Kidney glomerular epithelial cell (primary cell): ENCODE measurements at places on chromosomes 12 and 14.

- no peak for DNase-seq
These were observed 49.2 kb upstream of the SLC38A1 start for GRCh38 chr12:46318037-46318436.

- DNase-seq: no peak
These were observed 465.1 kb downstream of the APAF1 start for GRCh38 chr12:99110212-99110611.

GRCh38 chr12:92085736-92086040 lies 60.0 kb downstream of the BTG1 start:
- no peak for DNase-seq

GRCh38 chr14:75821831-75822521 lies 159.8 kb downstream of the TGFB3 start:
- peak; percentile 60 for DNase-seq

- DNase-seq: no peak
These were observed 41.2 kb downstream of the TMEM132D start for GRCh38 chr12:129862561-129863175.

- no peak for DNase-seq
These were observed 2.6 kb downstream of the SOAT2 start for GRCh38 chr12:53105712-53106439.

GRCh38 chr12:115638733-115639647 lies 638.5 kb downstream of the MED13L start:
- no peak for DNase-seq

GRCh38 chr14:33150666-33151428 lies 212.2 kb downstream of the NPAS3 start:
- no peak for DNase-seq

GRCh38 chr14:74500417-74501134 lies 7.0 kb downstream of the ISCA2 start:
- no peak for DNase-seq

DNA sequence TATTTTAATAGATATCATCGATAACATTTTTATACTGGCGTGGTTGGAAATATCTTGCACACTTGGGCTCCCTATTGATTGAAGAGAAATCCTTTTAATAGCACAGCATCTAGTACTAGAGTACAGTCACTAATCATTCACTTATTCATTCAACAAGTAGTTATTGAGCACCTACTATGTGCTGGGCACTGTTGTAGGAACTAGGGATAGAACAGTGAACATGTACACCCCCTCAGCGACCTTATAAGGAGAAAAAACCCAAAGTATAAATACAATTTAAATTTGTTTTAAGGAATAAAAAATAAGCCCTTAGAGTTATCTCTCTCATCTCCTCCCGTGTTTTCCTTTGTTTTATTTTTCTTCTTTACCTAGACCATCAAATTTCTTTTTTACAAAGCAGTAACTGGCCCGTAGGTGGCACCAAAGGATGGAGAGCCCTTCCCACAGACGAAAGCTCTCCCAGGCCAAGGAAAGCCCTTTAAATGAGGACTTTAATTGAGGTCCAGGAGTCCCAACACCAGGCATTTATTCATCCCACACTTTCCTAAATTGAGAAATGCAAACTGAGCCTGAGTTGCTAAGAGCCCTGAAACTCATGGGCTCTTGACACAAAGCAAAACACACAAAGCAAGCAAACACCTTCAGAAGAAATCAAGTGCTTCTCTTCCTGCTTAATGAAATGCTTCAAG lies 29.0 kb downstream of the PEBP1 start:
- no peak for DNase-seq

- no peak for DNase-seq
These were observed 59.0 kb upstream of the HIF1A start for GRCh38 chr14:61636291-61636690.

GRCh38 chr14:102516531-102517391 lies 7.2 kb upstream of the ANKRD9 start:
- DNase-seq: no peak

GRCh38 chr12:82438356-82438755 lies 80.0 kb downstream of the METTL25 start:
- DNase-seq: no peak

GRCh38 chr14:67319142-67319541 lies 40.5 kb downstream of the ATP6V1D start:
- no peak for DNase-seq

DNA sequence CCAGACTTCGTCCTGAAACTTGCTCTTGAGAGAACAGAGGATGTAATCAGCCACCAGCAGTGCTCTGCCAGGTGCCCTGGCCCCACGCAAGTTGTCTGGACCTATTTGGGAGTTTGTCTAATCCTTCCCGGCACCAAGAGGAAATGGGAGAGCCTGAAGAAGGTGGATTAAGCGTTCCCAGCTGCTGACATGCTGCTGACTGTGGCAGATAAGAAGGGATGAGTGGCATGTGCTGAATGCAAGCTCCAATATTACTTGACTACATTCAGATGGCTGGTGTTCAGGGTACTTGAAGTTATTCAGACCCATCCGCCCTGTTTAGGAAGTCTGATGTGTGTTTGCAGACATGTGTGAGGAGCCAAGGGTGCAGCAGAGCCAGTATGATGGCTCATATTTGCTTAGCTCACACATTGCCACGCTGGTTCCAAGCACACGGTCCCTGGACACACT lies 440.6 kb upstream of the CCDC196 start:
- DNase-seq: no peak

DNA sequence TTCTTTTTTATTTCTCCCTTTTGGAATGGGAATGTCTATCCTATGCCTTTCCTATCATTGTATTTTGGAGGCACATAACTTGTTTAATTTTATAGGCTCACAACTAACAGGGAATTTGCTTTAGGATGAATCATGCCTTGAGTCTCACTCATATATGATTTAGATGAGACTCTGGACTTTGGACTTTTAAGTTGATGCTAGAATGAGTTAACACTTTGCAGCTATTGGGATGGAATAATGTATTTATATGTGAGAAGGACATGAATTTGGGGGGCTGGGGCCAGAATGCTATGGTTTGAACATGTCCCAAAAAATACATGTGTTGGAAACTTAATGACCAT lies 365.3 kb downstream of the ZFP36L1 start:
- no peak for DNase-seq

- no peak for DNase-seq
These were observed 13.9 kb downstream of the MFAP5 start for GRCh38 chr12:8648576-8649205.

DNA sequence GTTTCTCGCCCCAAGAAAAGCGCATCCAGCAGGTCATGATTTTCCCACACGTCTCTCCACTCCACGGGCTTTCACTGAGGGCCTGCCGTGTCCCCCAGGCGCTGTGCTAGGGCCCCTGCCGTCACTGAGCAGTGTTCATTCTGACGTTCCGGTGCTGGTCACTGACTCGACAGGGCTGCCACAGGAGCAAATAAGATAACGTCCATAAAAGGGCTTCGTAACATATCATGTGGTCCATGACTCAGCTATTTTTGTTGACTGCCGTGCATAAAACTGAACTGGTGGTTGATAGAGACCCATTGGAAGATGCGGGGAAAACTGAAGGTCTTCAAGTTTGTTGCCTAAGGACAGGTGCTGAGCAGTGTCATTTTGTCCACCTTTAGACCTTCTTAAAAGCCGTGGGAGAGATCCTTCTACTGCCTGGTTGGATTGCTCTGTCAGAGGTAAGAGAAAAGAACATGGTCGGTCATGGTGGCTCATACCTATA lies 46.3 kb downstream of the ADGRD1 start:
- DNase-seq: no peak

- DNase-seq: no peak
These were observed 24.1 kb upstream of the PELI2 start for GRCh38 chr14:56094076-56094475.

GRCh38 chr12:46332260-46332659 lies 40.3 kb downstream of the SLC38A2 start:
- no peak for DNase-seq

- no peak for DNase-seq
These were observed 11.9 kb downstream of the NRDE2 start for GRCh38 chr14:90319634-90320541.

DNA sequence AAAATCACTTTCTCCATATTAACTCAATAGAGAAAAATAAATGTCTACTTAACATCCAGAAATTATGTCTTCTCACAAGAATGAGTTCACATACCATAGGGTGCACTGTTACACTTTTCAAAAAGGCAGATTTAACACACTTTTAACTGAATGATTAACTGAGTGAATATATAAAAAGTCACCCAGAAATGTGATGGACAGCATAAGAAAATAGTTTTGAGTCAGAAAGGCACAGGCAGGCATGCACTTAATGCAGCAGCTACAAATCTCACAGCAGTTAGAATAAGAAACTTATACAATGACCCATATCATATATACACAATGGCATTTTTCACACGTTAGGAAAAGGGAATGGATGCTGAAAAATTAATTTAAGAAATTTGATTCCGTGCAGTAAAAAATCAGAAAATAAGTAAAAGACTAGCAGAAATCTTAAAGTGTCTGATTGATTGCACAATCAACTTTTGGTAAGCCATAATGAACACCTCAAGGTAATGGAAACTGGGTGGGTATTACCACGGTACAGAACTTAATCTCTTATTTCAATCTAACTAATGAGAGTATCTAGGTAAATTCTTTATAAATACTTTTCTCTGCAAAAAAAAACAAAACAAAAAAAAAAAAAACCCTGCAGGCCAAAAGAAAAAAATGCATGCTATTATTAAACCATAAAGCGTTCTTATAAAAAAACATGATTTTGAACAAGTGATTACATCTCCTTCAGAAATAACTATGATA lies 3.5 kb downstream of the MED13L start:
- no peak for DNase-seq

DNA sequence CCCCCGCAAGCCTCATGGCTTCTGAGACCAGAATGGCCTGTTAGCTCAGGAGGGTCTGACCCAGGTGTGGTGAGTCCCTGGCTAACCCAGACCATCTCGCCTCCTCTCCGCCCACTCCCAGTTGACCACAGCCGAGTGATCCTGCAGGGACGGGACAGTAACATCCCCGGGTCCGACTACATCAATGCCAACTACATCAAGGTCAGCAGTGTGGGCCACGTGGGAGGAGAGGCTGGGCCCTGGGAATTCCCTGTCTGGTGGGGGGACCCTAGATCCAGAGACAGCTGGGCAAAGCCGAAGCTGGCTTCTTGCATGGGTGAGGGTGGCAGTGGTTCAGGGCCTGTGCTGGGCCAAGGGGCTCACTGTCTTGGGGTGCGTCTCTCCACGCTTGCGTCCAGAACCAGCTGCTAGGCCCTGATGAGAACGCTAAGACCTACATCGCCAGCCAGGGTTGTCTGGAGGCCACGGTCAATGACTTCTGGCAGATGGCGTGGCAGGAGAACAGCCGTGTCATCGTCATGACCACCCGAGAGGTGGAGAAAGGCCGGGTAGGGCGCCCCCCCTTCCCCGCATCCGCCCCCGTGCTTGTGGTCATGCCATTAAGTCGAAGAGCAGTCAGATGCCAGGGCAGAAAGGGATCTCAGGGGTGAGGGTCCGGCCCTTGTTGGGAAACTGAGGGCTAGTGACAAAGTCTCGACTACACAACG lies 5.0 kb downstream of the PTPN6 start:
- no peak for DNase-seq

GRCh38 chr14:56648508-56649301 lies 69.1 kb downstream of the TMEM260 start:
- DNase-seq: no peak

DNA sequence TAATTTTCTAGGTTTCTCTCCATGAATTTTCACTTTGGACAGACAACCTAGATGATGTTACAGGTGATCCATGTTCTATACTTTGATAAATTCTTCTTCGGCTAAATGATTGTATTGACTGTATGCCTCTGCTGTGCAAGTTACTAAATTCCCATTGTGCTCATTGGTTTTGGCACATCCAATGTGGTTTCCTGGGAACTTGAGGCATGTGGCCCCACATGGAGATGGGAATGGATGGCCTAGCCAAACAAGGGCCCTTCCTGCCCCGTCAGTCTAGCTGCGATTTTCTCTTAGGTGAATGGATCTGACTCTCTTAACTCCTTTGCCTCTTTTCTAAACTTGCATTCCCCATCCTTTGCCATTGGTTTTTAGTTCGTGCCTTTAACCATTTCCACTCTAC lies 186.2 kb downstream of the PELI2 start:
- no peak for DNase-seq

- DNase-seq: no peak
These were observed 27.0 kb downstream of the RHOF start for GRCh38 chr12:121766290-121767039.

DNA sequence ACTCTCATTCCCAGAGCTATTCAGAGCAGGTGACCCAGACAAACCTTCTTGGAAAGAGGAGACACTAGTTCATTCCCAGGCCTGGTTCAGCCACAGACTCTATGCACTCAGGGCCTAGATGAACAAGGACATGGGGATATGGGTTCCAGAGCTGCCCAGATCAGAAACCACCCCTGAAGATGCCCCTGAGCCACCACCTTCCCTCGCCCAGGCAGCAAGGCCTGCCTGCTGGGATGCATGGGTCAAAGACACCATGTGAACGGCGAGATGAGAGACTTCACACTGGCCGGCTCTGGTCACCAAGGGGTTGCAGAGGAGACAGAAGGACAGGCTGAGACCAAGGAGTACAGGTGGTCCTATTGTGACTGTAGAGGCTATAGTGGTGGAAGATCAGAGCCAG lies 4.1 kb downstream of the SERPINA12 start:
- DNase-seq: no peak

DNA sequence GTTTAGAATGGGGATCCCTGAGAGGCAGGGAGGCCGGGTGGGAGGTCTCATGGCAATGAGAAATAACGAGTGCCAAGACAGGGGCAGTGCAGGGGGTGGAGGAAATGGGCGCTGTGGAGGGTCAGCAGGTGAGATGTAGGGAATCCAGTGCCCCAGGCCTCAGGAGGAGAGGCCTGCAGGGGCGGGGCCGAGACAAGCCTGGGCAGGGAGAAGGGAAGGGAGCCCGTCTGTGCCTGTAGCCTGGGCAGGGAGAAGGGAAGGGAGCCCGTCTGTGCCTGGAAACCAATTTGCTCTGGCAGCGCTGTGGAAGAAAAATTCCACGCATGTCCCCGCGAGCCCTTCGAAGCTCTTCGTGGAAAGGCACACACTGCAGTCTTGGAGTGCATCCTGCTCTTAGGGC lies 10.6 kb upstream of the NCOR2 start:
- no peak for DNase-seq

DNA sequence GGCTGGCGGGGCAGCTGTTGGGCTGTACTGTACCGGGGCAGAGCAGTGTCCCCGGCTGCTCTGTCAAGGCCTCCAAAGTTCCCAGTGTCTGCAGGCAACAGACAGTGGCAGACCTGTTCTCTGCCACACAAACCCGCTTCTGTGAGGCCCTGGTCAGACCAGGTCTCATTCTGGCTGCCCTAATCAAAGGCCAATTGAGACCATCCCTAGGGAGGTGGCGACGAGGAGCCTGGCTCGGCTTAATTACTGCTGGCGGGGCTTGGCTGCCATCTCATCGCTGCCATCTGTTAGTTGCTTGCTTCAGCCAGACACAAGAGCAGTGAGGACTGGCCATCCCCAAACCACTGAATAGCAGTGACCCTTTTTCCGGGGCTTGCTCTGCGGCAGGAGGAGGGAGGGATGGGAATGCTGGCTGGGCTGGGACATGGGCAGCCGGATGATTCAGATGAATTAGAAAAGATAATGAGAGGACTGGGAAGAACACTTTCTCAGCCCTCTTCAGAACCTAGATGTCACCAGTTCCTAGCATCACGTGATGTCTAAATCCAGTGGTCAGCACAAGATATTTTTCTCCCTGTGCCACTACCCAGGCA lies 24.5 kb downstream of the ERG28 start:
- DNase-seq: peak; percentile 60
